H9 (cell line): ENCODE measurements at places on chromosomes 7 and 10. TPM values are rescaled to one million over a fixed set of nuclear protein-coding genes. Genes with fewer than 3 reads are reported as not detected.
A peak's percentile ranks its signal among the peaks of the same experiment; 100 is the strongest.

GRCh38 chr7:98968621-98969020, 90.3 kb downstream of the TRRAP start:
- no peak overlapping the region for H3K27ac ChIP-seq
- peaks cover 93% of the 10 kb centered on the region for H3K36me3 ChIP-seq
- no peaks in the 10 kb centered on the region for H3K27me3 ChIP-seq
- H3K4me1 ChIP-seq, result no peaks in the 10 kb centered on the region

DNA sequence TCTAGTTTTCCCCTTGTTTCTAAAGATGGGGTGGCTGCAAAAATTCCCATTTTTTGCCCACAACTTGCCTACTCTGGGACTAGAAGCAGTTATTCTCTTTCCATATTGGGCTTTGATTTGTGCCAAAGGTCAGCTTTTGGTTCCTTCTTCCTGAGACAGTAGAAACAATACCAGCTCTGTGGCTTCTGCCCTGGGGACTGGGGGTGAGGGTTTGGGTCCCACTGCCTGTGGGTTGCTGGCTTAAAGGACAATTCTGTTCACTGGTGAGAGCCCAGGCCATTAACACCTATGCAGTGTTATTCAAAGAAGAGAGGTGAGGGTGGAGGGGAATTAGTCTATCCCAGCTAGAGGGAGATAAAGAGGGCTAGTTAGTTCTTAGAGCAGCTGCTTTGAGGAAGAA, 171.5 kb downstream of the CPEB3 start:
- no peak overlapping the region for H3K27ac ChIP-seq
- H3K4me3 ChIP-seq, result no peak overlapping the region
- no peaks in the 10 kb centered on the region for H3K4me1 ChIP-seq
- no peaks in the 10 kb centered on the region for H3K27me3 ChIP-seq

DNA sequence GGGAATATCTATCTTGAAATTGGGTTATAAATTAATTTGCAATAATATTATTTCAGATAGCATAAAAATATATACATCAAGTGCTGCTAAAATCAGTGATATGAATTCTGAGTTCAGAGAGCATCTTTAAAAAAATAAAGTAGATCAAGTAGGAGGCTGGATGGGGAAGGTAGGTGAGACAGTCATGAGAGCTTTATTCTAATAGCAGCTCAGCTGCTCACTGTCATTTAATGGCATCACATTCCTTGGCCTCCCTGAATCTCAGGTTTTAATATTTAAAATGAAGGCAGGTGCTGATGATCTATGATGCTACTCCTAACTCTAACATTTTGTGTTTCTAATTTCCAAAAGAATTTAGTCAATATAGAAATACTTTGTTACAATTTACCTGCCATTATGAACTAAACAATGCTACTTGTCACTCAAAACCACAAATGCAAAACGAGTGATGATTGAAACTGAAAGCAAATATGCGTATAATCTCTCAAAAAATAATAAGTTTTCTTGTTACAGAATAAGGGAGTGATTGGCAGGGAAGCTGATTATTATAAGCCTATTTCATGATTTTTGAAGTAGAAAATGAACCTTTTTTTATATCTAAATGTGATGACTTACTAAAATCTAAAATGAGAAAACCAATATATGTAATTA, 147.6 kb upstream of the CSTF2T start:
- H3K36me3 ChIP-seq, result peaks cover 7% of the 10 kb centered on the region; the same call in 1 of the 2 replicates
- no peak overlapping the region for H3K4me3 ChIP-seq
- no peak for DNase-seq
- H3K27me3 ChIP-seq, result no peaks in the 10 kb centered on the region
- no peaks in the 10 kb centered on the region for H3K4me1 ChIP-seq

GRCh38 chr10:86728056-86728455, 28.4 kb upstream of the BMPR1A start:
- H3K4me3 ChIP-seq, result no peak overlapping the region
- no peaks in the 10 kb centered on the region for H3K36me3 ChIP-seq

DNA sequence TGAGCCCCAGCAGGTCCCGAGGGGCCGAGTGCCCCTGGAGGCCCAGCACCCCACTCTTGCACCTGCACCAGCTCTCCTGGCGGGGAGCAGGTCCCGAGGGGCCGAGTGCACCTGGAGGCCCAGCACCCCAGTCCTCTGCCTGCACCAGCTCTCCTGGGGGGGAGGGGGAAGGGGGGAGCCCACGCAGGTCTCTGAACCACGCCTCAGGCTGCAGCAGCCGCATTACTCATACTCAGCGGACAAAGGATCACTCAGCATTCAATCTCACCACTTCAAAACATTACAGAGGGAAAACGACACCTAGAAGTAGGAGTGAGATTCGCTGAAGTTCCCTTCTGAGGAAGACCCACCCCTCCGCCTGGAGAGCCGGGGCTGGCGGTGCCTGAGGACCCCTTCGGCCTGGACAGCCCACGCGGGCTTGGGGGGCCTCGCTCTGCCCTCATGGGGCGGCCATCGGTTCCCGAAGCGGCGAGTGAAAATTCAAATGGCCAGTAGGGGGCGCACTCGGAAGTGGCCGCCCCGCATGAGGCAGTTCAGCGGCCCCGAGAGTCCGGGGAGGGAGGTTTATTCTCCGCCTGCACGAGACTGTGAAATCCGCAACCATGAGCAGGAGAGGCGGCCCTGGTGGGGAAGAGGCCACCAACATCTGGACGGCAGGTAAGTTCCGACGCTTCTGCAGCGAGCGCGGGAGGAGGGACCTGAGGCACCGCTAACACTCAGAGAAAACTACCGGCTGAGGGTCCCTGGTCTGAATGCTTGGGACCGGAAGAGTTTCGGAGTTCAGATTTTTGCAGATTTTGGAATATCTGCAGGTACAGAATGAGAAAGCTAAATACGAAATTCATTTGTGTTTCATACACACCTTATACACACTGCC, 1.1 kb upstream of the GPER1 start:
- peaks cover 2% of the 10 kb centered on the region for H3K36me3 ChIP-seq
- peaks cover 2% of the 10 kb centered on the region; the same call in 1 of the 2 replicates for H3K4me1 ChIP-seq
- H3K27ac ChIP-seq, result no peak overlapping the region
- DNase-seq, result peak; percentile 86
- H3K27me3 ChIP-seq, result no peaks in the 10 kb centered on the region

DNA sequence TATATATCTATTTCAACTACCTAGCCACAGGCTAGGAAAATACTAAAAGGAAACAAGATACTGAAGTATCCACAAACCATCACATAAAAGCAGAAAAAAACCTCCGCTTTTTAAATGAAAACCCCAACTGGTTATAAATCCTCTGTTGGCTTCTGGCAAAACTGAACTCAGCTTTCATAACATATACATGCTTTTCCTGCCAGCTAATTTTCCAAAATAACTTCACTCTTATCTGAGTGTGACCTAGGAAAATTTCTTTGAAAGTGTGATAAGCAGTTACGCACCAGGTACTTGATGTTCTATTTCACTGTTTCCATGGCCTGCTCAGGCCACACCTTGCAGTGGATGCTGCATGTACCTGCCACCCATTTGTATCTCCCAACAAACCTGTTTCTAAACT, 11.8 kb downstream of the FAM3C start:
- H3K27ac ChIP-seq, result no peak overlapping the region
- H3K4me3 ChIP-seq, result no peak overlapping the region
- peaks cover 6% of the 10 kb centered on the region; the same call in 1 of the 2 replicates for H3K36me3 ChIP-seq

DNA sequence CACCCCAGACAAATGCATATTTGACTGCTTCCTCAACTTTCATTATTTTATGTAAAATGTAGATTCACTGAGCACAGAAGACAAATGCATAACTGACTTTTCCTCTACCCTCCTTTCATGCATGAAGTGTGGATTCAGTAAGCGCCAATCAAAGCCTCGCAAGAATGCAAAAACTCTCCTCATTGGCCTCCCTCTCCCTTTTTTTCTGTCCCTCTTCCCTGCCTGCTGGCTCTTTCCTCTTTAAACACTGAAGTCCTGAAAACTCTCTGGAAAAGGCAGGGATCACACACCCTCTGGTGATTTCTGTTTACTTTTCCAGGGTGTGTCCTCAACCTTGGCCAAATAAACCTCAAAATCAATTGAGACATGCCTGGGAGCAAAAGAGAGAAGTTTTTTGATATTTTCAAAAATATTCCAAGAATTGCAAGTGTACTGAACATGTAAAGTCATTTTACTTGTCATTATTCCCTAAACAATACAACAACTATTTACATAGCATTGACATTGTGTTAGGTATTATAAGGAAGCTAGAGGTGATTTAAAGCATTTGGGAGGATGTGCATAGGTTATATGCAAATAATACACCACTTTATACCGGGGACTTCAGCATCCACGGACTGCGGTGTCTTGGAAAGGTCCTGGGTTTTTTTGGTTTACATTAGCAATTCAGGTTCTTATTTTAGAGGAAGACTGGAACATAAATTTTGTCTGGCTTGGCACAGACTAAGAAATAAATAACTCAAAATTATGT, 71.4 kb downstream of the SEC61G start:
- H3K27me3 ChIP-seq, result no peaks in the 10 kb centered on the region
- no peak for DNase-seq
- H3K36me3 ChIP-seq, result no peaks in the 10 kb centered on the region
- no peak overlapping the region for H3K27ac ChIP-seq
- H3K4me3 ChIP-seq, result no peak overlapping the region

GRCh38 chr10:126262233-126262838, 125.9 kb downstream of the ADAM12 start:
- no peak overlapping the region for H3K4me3 ChIP-seq
- no peak for DNase-seq
- peaks cover 5% of the 10 kb centered on the region for H3K4me1 ChIP-seq
- no peaks in the 10 kb centered on the region for H3K27me3 ChIP-seq
- H3K27ac ChIP-seq, result no peak overlapping the region
- H3K36me3 ChIP-seq, result peaks cover 21% of the 10 kb centered on the region

- no peak for DNase-seq
- no peaks in the 10 kb centered on the region for H3K36me3 ChIP-seq
Observed at GRCh38 chr10:30854656-30855055, 177.0 kb downstream of the ZNF438 start.

- peaks cover 4% of the 10 kb centered on the region for H3K36me3 ChIP-seq
- H3K27ac ChIP-seq, result no peak overlapping the region
- no peaks in the 10 kb centered on the region; the same call in 1 of the 2 replicates for H3K4me1 ChIP-seq
- peak; percentile 44 for DNase-seq
- H3K27me3 ChIP-seq, result no peaks in the 10 kb centered on the region
Observed at GRCh38 chr10:26637521-26638275, 59.8 kb upstream of the PDSS1 start.

GRCh38 chr10:70858759-70859158, 29.6 kb downstream of the PCBD1 start:
- DNase-seq, result no peak
- H3K36me3 ChIP-seq, result peaks cover 79% of the 10 kb centered on the region
- H3K27me3 ChIP-seq, result no peaks in the 10 kb centered on the region
- no peak overlapping the region for H3K27ac ChIP-seq
- no peaks in the 10 kb centered on the region for H3K4me1 ChIP-seq
- no peak overlapping the region for H3K4me3 ChIP-seq

DNA sequence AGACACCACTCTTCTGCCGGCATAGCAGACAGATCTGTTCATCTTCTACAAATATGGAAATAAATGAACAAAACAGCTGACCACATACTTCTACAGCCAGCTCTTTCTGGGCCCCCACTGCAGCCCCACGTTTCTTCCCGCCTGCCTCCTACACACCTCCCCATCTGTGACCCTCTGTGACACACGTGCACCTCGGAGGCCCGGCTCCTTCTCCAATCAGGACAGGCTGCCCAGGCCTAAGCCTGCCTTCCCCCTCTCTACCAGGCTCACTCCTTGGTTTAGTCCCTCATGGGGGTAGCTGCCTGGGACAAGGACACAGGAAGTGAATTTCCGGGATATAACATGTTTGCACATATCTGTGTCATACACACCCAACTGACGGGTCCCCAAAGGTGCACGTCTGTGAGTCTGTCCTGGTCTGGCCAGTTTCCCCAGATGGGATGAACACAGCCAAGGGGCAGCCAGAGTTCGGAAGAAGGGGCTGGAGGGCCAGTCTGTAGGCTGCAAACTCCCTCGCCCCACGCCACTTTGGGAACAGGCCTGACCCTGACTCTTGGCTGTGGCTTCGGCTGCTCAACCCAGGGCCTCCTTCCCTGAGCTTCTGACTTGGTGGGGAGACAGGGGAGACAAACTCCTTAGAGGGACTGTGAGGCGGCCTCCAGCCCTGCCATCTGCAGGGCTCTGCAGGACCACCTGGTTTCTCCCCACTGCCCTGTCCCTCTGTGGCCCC, 30.3 kb downstream of the PITRM1 start:
- peaks cover 84% of the 10 kb centered on the region for H3K36me3 ChIP-seq
- no peaks in the 10 kb centered on the region for H3K4me1 ChIP-seq
- H3K27ac ChIP-seq, result no peak overlapping the region
- no peak overlapping the region for H3K4me3 ChIP-seq
- no peaks in the 10 kb centered on the region for H3K27me3 ChIP-seq

DNA sequence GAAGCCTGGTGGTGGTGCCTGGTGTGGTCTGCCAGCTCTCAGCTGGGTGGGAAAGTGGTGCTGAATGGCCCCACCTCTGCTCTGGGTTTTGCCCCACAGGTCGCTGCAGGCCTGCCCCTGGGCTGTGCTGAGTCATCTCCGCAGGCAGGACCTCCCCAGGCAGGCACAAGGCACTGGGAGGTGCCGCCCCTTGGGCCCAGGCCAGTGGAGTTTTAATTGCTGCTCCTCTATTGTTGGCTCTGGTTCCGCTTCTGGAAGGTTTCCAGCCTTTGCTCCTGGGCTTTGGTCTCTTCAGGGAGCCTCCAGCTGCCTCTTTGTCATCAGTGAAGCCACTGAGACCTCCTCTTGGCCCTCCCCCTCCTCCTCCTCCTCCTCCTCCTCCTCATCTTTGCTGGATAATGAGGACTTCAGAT, 180.3 kb upstream of the GRB10 start:
- H3K27ac ChIP-seq, result no peak overlapping the region
- peaks cover 19% of the 10 kb centered on the region; the same call in 1 of the 2 replicates for H3K27me3 ChIP-seq
- peak; percentile 55 for DNase-seq
- H3K4me1 ChIP-seq, result no peaks in the 10 kb centered on the region

DNA sequence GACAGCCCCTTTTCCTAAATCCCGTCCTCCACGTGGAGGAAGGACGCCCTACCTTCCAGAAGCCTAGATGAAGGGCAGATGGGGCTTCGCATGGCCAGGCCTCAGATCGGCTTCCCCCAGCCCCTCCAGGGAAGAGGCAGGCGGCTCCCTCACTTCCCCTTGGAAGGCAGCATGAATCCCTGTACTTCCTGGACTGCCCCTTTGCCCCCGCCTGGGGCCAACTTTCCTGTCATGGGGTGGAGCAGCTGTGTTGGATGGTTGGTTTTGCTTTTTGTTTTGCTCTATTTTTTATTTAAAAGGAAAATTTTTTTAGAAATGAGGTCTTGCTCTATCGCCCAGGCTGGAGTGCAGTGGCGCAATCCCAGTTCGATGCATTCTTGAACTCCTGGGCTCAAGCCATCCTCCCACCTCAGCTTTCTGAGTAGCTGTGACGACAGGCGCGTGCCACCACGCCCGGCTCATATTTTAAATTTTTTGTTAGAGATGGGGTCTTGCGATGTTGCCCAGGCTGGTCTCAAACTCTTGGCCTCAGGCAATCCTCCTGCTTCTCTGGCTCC, 27.2 kb downstream of the GTF2IRD1 start:
- no peak overlapping the region for H3K4me3 ChIP-seq
- H3K27ac ChIP-seq, result peak overlapping the region; percentile 54
- no peaks in the 10 kb centered on the region; the same call in 2 of the 3 replicates for H3K36me3 ChIP-seq
- DNase-seq, result no peak

Gene HOXA2
- not detected in 2 replicates for total RNA-seq

Gene MET
- 5.0 and 5.5 TPM in 2 replicates for total RNA-seq

Gene FAM24B
- not detected in 2 replicates for total RNA-seq

Gene POM121L12
- total RNA-seq, result not detected in 2 replicates
